Left renal cortex interstitium (tissue), 4 donors: ENCODE measurements at places on chromosomes 16 and 17. TPM values are rescaled to one million over a fixed set of nuclear protein-coding genes. Genes with fewer than 3 reads are reported as not detected.

- no peak for DNase-seq
Measured at GRCh38 chr17:74452033-74452840, 14.2 kb upstream of the CD300A start.

DNA sequence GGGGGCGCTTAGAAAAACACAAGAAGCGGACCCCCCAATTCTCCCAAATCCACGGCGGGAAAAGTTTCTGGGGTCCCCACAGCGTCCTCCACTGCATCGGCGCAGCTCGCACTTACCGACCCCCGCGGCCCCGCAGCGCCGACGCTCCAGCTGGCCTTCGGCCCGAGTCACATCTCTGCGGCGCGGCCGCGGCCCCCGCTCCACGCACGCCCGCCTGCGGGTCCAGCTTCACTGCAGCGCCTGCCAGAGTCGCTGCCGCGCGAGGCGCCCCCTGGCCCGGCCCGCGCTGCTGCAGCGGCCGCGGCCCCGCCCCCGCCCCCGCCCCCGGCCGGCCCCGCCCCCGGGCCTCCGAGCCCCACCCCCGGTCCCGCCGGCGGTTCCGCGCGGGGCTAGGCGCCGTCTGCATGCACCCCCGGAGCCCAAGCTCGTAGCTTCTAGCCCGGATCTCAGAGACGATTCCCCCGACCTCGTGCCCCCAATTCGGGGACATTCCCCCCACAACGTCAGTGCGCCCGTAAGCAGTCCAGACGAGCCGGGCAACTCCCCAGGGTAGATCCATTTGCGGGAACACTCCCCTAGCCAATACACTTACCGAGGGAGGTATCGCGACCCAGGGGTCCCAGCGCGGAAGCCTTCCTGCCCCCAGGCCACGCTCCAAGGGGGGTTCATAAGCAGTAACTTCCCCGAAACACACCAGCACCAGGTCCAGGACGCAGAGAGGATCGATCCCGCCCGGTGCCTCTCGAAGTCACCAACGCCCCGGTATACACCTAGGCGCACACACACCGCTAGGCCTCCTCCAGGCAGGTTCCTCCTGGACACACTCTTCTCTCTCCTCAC, at the start of gene GPRC5B:
TSS of gene GPRC5B (minus strand) at position 238 of the 840 bp plus-strand sequence. CDS start 12,003 bp downstream, outside the sequence.
- peak; percentile 45 for DNase-seq

DNA sequence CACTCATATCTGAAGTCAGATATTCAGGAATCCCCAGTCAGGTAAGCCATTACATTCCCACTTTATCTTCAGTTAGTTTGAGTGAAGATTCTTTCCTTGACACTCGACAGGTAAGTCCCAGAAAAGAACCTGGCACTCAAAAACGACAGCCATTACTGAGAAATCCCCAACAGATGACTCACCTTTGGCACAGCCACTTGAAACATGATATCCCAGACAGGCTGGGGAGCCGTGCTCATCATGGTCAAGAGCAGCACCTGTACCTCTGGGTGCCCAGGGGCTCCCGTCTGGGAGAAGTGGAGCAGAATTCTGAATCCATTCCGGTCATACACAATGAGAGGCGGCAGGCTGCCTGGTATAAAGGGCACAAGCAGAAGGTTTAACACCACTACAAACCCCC, 16.8 kb upstream of the COG7 start:
- DNase-seq, result no peak

DNA sequence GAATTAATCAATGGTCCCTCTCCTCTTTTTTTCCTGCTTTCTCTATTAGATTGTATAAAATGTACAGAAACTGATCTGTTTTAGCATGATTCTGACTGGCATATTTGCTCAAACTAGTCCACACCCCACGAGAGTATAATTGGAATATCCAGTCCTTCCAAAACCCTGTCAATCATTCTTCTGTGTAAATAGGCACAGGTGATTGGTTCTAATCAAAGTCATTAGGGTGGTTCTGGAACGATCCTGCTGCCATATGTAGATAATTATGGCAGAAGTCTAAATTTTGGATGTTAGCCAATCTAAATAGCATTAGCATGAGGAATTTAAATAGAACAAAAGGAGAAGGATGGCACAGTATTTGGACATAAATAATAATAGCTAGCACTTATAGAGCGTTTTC, 165.7 kb downstream of the SHISA6 start:
- DNase-seq, result no peak

DNA sequence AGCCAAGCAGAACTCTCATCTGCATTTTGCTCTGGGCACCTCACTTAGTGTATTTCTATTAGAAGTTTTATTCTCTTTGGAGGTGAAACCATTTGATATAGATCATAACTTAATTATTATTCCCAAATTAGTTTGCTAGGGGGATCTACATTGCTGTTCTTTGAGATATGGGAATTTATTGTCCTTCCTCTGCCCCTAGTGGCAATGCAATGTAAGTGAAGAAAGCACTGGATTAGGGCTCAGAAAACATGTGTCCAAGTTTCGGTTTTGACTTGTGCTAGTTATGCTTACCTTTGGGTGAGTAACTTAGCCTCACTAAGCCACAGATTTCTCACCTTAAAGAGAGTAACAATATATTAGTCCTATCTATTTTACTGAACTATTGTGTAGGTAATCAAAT, 2.9 kb downstream of the KRT39 start:
- no peak for DNase-seq

DNA sequence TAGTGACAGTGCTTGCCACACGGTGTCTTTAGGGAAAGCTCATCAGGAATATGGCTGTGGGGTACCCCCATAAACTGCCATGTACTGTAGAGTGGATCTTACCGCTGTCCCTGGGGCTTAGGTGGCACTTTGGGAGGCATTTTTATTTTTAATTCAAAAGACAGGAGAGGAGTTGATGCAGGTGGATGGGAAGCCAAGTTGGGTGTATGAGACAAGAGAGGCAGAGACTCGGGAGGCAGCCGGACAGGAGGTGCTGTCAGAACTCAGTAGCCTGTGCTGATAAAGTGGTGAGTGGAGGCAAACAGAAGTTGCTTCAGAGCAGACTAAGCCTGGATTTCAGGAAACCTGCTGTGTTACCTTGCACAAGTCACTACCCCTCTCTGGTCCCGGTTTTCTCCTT, 185.9 kb downstream of the TMEM132E start:
- no peak for DNase-seq

DNA sequence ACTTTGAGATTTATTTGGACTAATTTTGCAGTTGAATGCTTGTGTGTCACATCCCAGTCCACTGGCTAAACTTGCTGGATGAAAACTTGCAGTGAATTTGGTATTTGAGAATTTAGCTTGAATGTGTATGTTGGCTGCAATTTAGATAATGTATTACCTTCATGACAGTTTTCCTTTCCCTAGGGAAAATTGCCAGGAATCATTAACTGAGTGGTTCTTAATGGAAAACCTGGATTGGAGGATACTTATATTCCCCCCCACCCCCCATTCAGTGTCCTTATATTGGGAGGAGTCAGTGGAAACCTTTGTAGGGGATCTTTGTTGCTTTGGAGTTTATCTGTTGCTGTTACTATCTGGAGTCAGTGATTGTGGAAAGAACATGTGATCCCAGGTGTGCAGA, 67.6 kb downstream of the KPNA2 start:
- DNase-seq, result no peak

DNA sequence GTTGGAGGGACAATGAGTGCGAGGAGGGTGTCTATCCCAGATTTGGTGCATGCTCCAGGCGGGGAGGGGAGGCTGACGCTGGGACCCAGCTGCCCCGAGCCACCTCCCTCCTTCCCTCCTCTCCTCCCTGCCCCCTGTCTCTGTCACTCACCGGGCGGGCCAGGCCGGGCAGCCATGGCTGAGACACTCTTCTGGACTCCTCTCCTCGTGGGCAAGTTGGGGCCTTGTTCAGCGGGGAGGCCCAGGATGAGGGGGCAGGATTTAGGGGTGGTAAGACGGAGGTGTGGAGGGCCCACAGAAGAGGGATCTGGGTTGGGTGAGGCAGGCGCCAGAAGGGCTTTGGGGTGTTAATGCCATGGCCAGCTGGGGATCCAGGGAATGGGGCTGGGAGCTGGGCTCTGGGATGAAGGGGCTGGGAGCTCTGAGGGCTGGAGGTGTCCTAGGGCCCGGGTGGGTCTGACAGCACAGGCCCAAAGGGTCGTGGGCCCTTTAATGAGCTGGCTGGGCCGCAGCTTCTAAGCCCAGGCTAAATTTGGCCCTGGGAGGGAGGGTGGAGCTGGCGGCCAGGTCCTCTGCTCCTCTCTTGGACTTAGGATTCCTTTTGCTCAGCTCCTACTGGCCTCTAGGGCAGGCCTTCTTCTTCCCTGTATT, at the start of gene SGCA:
TSS of gene SGCA (plus strand) at position 139 of the 651 bp plus-strand sequence. CDS start at position 175, 36 bp downstream.
- DNase-seq, result no peak

GRCh38 chr17:62907961-62908360, 58.1 kb upstream of the TANC2 start:
- DNase-seq, result no peak

GRCh38 chr16:85083051-85083639, 29.1 kb downstream of the CIBAR2 start:
- no peak for DNase-seq

- DNase-seq, result no peak
Measured at GRCh38 chr17:28796062-28796461, 46.5 kb downstream of the FAM222B start.

The GRB7 gene
- 41.4 TPM for polyA plus RNA-seq

The TNFRSF12A gene
- polyA plus RNA-seq, result 18.8 TPM

The PRR29 gene
- polyA plus RNA-seq, result 4.0 TPM

The C1QTNF1 gene
- 2.5 TPM for polyA plus RNA-seq

The KRT20 gene
- 0.20 TPM for polyA plus RNA-seq

The TBC1D26 gene
- polyA plus RNA-seq, result 0.92 TPM

The FN3K gene
- polyA plus RNA-seq, result 18.8 TPM
